ENCODE measurements at places on chromosomes 7 and 10.

DNA sequence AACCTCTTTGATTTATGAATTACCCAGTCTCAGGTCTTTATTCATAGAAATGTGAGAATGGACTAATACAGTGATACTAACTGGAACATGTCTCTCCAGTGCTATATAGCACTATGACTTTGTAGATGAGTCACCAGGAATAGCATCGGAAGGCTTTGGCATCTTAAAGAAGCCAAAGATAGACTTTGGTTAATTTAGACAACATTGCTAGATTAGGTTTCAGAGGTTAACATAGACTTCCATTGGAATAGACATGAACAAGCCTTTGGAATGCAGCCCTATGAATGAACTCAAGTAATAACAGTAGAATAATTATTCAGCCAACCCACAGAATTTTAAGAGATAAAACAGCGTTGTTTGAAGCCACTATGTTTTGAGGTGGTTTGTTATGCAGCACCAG lies 169.2 kb downstream of the HGF start:
- DNase-seq = no peak

DNA sequence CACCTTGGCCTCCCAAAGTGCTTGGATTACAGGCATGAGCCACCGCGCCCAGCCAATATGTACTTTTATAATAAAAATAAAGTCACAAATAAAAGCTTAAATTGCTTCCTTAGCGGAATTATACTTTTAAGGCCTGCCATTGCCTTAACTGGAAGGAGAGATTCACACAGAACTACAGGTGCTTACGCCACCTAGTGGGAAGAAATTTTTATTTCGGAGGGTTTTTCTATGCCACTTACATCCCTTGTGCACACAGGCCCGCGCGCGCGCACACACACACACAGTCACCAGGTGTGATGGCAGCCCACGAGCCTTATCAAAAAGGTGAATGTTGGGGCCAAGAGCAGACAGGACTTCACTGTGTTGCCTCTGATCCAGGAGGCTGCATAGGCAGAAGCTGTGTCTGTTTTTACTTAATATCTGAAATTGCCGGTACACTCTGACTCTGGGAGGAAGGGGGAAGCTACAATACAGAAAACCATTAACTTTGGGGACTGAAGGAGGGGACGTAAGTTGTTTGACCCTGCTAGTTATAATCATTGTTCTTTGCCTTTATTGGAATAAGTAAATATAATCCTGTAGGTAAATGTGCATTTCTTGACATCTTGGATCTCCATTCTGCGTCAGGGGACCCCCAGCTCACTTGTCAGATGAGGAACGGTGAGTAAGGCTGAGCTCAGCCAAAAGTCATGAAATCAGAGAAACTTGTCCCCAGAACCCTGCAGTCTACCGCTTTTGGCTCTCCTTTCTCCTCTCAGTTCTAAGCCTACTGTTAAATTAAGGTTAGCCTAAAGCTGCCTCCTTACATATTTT lies 87.1 kb downstream of the SLC16A9 start:
- DNase-seq = peak; percentile 1

DNA sequence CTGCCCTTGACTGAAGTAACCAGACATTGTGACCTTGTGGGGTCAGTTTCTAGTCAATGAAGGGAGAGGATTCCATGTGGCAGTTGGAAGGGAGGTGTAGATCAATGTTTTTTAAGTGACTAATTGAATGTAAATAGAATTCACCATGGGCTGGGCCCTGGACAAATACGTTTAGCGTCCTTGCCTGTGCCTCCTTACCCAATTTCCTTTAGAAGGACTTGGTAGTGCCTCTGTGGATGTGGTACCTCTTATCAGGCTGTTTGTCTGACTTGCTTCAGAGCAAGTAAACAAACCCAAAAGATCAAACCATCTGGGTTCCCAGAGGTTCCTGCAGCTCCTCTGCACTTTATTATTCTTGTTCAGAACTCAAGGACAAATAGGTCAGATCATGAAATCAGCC lies 4.3 kb upstream of the KAT6B start:
- DNase-seq = no peak

DNA sequence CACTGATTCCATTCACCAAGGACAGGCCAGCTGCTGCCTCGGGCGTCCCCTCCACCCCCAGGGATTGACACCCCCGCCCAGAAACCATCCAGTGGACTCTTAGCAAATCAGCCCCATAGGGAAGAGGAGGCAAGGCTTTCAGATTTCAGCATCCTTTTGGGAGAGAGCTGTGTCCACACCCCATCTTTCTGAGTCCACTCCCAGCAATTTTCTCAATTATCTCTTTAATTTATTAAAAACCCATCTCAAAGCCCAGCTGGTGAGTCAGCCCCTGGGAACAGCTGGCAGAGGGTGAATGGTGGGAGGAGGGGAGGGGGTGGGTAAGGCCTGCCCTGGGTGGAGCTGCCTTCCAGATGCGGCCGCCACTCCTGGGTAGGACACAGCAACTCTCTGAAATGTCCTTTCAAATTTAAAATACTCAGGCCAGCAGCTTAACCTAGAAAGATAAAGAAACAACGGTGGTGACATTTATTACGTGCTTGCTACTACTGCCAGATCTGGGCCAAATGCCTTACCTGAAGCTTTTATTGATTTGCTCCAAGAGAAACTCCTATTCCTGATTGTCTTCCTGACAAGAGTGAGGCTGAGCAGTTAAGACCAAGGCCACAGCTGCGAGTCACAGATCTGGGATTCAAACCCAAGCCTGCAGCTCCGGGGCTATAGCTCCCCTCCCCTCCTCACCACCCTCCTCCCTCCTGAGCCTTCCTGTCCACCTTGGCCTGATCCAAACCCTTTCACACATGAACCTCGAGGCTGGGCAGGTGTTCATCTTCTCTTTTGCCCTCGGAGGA lies 120.4 kb downstream of the RGS10 start:
- DNase-seq = no peak

- DNase-seq = no peak
These were observed 55.5 kb downstream of the MET start for GRCh38 chr7:116727432-116728009.

DNA sequence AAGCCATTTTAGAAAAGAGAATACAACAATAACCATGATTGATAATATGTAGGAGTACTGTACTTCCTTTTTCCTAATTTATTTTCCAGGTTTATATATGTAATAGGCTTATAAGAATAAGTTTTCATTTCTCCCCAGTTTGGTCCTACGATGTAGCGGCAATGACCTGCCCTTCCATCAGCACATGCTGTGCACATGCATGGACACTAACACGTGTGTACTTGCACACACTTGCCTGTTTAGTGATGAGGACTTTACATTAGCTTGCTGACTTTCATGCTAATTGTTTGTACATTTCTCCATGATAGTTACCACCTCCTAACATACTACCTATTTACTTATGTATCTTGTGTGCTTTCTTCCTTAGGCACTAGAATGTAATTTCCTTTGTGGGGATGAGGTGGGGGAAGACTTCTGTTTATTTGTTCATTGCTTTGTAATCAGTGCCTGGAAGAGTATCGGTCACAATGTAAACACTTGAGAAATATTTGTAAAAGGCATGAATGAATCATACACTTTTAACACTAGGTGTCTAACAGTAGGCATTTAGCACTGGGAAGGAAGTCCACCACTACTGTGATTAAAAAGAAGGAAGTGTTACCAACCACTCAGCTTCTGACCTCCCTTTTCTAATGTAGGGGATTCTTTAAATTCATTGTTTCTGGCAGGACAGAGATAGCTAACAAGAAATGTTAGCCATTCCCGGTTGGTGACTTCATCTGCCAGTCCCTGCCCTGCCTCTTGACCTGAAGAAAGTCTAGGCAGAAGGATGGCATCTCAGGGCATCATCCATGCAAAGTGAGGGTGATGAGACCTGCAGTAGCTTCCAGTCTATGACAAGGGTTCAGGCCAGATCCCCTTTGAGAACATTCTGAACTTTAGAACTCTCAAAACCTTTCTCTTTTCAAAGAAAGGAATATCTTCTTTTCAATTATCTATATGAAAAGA lies 120.2 kb upstream of the RAB18 start:
- no peak for DNase-seq

GRCh38 chr10:78328592-78329404 lies 295.1 kb downstream of the RPS24 start:
- no peak for DNase-seq

DNA sequence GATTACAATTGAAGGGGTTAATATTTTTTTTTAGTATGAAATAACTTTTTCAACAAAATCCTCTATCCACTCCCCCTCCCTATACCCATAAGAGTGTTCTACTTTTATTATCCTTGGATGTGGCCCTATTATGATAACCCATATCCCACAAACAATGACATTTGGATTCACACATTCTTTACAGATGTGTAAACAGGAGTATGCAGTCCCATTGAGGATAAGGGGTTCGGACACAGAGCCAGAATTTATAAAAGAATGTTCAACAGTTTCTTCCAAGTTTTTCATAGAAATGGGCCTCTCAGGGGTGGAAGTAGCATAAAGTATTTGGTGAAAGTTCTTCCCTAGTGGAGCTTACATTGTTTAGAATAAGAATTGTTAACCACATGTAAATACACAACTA lies 16.1 kb upstream of the PCLO start:
- DNase-seq = no peak

DNA sequence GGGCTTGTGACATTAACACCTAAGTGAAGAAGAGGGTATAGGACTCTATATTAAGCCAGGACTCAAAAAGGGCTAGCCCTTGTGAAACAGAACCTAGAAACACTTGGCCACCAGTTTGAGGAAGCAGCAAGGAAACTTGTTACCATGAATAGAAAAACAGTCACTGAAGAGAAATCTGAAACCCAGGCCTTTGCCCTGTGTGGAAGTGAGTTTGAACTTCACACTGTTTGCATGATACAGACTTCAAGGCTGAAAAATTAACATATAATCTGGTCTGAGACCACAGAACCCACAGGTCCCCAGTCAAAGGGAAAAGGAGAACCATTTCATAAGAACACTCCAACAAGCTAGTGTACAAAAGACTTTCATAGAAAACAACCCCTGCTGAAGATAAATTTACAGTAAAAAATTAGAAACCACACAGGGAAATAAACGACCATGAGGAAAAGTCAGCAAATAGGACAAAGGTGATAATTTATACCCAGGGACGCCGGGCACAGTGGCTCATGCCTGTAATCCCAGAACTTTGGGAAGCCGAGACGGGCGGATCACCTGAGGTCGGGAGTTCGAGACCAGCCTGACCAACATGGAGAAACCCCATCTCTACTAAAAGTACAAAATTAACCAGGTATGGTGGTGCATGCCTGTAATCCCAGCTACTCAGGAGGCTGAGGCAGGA lies 76.1 kb downstream of the SKIDA1 start:
- no peak for DNase-seq

DNA sequence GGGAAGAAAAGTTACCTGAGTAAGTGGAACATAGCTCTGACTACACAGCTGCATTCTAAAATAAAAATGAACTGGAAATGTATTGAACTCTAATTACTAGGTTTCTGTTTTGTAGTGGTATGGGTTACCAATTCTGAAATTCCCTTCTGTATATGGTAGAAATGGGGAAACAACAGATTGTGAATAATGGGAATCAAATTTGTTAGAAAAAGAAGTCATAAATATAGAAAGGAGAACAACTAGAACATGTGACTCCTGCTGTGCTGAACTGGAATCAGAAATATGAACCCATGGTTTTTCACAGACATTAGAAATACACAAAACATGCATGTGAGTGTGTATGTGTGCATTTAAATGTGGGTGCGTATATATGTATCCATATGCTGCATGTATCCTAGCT lies 27.0 kb downstream of the MCMBP start:
- DNase-seq = no peak

- DNase-seq = no peak
These were observed 116.6 kb downstream of the CREB5 start for GRCh38 chr7:28528899-28529298.

GRCh38 chr7:95688931-95689495 lies 83.3 kb upstream of the DYNC1I1 start:
- no peak for DNase-seq

- DNase-seq = no peak
These were observed 101.6 kb upstream of the SP4 start for GRCh38 chr7:21326241-21326640.

- DNase-seq = no peak
These were observed 6.2 kb downstream of the CALML3 start for GRCh38 chr10:5530846-5531557.

DNA sequence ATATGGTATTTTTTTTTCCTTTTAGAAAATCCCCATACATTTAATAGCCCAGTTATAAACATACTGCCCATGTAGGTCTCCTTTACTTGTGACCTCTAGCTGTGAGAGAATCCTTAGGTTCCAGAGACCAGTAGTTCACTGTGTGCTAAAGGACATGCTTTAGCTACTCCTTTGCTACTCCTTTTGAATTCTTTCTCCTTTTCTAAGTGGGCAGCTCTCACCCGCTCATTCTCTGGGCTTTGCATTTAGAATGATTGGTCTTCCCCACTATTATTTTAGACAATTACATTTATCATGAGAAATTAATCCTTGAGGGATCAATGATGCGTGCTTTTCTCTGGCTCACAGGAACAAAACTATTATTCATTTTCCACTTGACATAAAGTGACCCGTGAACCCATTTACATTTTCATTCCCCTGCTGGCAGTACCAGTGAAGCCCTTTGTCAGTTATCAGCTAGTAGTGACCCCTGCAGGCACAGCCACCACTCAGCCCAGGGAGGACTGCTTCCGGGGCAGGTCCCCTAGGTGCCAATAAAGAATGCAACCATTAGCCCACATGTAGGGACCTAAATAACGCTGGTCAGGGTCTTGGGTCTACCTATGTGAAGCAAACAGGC lies 844.3 kb downstream of the CNTNAP2 start:
- no peak for DNase-seq

DNA sequence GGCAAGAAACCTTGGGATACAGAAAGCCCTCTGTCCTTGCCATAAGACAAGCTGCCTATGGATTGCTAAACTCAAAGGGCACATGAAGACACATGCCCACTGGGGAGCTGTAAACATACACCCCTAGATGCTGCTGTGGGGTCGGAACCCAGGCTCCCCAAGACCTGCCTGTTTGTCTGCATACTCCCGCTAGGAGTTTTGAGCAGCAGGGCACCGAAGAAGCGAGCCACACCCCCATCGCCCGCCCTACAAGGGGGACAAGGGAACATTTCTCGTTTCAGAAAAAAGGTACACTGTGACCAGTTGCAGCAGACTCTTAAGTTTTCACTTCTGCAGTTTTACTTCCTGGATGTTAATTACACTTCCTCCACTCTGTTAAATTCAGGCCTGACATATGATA lies 680.2 kb upstream of the GHITM start:
- DNase-seq = no peak

- DNase-seq = no peak
These were observed 24.7 kb downstream of the LRMDA start for GRCh38 chr10:75456122-75456521.

GRCh38 chr7:136405931-136406777 lies 429.0 kb upstream of the MTPN start:
- no peak for DNase-seq

GRCh38 chr10:97207131-97207530 lies 21.4 kb upstream of the SLIT1 start:
- DNase-seq = no peak

- no peak for DNase-seq
These were observed 5.7 kb downstream of the CALML5 start for GRCh38 chr10:5493691-5494090.

Measured in activated CD4-positive, alpha-beta T cell treated with anti-CD3 and anti-CD28 coated beads, Interleukin-2, amount 50 U/mL, for 4 hours (primary cell).